Esophagus mucosa (tissue), 1 donor: ENCODE measurements at places on chromosomes 2 and 18. TPM values are rescaled to one million over a fixed set of nuclear protein-coding genes. Genes with fewer than 3 reads are reported as not detected.

DNA sequence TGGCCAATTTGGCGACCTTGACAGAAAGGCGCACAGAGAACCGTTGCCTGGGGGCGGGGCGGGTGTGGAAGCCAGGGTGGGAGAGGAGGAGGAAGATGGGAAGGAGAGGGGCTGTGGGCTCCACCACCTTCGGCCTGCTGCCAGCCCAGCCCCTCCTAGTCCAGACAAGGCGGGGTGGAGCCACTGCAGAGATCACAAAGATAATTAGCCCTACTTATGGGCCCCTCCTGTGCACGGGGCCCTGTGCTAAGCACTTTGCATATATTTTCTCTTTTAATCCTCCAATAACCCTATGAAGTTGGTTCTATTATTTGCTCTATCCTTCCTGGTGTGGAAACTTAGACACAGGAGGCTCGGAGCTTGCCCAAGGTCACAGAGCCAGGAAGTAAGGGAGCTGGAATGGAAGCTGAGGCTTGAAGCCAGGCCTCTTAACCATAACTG lies 13.7 kb upstream of the ECEL1 start:
- no peak for ATAC-seq

GRCh38 chr2:98012561-98012991 lies 16.8 kb upstream of the TMEM131 start:
- peak; percentile 33 for ATAC-seq

DNA sequence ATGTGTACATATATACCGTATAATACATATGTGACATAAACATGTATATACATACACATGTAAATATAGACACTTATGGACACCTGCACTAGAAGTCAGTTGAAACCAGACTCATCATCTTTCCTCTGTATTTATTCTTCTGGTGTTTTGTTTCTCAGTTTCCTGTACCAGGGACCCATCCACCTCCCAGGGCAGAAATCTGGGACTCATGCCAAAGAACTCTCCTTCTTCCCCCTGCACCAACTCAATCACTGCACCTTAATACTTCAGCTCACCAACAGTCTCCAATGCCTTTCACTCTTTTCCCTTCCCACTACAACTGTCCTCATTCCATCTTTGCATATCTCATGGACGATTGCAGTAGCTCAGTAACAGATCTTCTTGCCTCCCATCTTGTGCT lies 428.0 kb downstream of the FBXO15 start:
- no peak for ATAC-seq

- ATAC-seq: no peak
Observed at GRCh38 chr2:223538920-223539440, 63.2 kb downstream of the SCG2 start.

The LRP1B gene
- total RNA-seq: 0.40 TPM

The SERPINB10 gene
- 0.36 TPM for total RNA-seq
